ENCODE measurements at places on chromosomes 1 and 21.

GRCh38 chr1:147781056-147781471, 20.7 kb upstream of the GJA5 start:
- no peak for DNase-seq

DNA sequence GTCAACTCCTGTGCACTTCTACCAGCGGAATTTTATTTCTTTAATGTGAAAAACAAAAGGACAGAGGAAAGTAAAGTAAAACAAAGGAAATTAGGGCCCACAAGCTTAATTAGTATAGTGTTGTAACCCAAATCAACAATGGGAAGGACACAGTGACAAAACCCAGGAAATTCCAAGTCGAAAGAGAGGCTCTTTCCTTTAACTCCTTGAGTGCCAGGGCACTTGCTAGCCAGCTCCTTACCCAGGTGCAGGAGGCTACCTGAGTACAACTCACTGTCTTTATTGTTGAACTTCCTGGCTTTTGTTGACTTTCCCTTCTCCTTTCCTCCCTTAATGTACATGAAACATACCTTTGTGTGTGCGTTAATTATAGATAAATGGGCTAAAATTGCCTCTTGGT, 55.0 kb downstream of the PEX14 start:
- no peak for DNase-seq

DNA sequence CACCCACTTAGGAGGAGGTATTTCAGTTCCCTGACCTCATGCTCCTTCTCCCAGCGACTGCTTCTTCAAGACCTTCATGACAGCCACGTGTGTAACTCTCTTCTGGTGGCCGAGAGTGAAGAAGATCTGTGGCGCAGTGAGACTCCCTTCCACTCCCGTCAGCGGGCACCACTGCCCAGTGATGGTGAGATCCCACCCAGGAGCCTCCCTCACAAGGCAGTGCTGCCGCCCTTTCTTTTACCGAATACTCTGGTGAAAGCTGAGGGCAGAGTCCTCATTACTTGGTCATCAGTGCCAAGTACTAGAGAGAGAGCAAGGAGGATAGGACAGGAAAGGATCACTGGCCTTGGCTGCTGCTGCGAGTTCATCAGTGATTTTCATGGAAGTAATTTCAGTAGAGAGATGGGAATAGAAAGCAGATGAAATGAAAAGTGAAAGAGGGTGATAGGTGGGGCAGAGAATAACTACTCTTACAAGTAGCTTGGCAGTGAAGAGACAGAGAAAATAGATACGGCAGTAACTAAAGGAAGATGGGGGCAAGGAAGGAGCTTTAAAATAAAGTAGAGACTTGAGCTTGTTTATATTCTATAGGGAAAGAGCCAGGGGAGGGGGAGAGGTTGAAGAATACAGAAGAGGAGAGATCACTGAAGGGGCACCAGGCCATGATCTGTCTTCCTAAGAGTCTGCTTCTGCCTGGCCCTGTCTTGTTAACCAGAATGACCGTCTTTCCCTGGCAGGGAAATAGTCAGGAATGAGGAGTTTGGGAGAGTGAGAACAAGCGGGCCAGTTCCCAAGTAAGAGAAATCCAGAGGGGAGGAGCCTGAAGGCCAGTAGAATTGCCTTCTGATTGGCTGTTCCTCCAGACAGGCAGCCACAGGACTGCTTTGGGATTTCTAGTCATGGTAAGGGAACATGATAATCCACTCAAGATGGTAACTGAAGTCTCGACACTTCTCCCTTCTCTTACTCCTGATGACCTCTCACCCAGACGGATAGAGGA, 18.3 kb downstream of the HYI start:
- no peak for DNase-seq

DNA sequence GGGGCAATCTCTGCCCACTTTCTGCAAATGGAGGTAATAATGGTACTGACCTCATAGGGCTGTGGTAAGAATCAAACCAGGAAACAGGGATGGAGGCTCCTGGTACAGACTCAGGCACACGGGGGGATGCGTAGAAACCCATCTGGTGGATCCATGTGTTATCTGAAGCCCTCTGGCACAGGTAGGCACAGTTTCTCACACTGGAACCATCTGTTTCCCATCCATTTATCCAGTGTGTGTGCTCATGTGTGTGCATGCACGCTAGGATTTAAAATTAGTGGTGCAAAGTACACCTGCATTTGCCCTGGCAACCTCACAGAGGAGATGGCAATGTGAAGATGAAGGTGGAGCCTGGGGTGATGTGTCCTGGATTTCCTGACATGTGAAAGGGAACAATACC, 103.3 kb downstream of the RAVER2 start:
- no peak for DNase-seq

DNA sequence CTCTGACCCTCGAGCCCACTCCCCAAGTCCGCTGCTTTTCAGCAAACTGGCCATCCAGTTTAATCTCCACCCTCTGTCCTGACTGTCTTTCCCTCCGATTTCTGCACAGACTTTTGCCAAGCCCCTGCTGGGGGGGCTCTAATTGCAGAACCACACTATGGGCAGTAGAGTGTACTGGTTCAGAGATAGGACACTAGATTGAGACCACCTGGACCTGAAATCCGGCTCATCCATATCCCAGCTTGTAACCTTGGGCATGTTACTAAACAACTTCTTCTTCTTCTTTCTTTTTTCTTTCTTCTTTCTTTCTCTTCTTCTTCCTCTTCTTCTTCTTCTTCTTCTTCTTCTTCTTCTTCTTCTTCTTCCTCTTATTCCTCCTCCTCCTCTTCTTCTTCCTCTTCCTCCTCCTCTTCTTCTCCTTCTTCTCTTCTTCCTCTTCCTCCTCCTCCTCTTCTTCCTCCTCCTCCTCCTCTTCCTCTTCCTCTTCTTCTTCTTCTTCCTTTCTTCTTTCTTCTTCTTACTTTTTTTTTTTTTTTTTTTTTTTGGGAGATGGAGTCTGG, 7.7 kb downstream of the LRRC71 start:
- DNase-seq: no peak

DNA sequence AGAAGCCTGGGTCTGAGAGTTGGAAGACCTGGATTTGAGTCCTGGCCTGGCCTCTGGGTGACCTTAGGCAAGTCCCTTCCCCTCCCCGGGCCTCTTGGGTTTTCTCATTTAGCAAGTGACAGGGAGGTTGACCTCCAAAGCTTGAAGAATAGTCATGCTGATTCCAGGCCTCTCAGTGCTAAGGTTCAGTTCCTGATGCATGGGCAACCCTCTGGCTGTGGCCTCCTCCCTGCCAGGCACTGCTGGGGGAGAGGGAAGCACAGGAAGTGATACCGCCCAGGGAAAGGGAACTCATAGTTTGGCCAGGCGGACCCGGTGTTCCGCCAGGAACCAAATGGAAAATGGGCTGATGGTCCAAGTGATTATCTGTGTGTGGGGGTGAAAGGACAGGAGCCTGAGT, 23.6 kb upstream of the WASF2 start:
- DNase-seq: no peak

DNA sequence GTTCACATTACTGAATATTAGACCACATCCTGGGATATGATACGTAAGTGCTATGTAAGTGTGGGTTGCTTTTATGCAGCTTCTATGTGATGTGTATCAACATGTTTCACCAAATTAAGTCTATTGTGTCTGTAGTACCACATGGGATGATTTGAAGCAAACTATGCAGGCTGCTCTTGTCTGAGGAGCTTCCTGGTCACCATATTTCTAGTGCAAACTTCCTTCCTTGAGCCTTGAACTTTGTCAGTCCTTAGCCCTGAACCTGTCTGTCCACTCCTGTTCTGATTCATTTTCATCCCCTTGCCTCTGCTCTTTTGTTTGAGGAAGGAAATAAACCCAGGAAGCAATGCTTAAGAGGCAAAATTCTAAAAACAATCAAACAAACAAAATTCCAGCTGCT, 117.5 kb upstream of the VANGL1 start:
- no peak for DNase-seq

GRCh38 chr1:48591181-48591580, 119.2 kb upstream of the SPATA6 start:
- DNase-seq: no peak

DNA sequence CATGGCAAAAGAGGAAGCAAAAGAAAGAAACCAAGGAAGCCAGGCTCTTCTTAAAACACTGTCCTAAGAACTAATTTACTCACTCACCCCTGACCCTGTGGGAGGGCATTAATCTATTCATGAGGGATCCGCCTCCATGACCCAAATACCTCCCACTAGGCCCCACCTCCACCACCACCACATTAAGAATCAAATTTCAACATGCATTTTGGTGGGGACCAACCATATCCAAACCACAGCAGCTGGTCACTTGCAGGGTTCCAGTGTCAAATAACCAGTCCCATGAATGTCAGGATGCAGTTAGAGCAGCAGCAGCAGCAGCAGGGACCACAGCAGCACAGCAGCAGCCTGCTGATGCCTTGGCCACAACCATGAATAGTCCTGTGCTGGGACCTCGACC, 83.8 kb downstream of the ZC3H11B start:
- DNase-seq: no peak

DNA sequence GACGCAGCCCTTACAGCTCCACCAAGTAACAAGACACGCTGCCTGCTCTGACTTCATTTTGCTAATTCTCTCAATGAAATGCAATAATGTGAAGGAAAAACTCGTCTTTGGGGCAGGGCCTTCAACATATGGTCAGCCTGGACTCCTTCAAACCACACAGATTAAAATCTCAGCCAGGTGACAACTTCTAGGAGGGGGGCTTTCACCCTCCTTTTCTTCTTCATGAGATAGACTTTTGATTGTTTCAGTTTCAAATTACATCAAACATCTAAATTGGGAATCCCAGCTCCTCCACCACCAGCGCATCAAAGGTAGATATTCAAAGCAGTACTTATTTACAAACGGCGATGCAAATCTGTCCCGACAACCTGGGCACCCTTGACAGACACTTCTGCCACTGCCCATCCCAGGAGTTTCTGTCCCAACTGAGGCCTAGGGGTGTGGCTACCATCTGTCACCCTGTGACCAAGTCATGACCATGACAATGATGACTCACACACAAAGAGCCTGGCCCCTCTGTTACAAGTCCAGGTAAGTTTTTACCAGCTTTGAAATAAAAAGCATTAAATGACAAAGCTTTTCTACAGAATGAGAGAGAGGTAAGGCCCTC, 29.7 kb downstream of the SSBP3 start:
- no peak for DNase-seq

GRCh38 chr1:185108321-185108720, 48.4 kb downstream of the TRMT1L start:
- no peak for DNase-seq

DNA sequence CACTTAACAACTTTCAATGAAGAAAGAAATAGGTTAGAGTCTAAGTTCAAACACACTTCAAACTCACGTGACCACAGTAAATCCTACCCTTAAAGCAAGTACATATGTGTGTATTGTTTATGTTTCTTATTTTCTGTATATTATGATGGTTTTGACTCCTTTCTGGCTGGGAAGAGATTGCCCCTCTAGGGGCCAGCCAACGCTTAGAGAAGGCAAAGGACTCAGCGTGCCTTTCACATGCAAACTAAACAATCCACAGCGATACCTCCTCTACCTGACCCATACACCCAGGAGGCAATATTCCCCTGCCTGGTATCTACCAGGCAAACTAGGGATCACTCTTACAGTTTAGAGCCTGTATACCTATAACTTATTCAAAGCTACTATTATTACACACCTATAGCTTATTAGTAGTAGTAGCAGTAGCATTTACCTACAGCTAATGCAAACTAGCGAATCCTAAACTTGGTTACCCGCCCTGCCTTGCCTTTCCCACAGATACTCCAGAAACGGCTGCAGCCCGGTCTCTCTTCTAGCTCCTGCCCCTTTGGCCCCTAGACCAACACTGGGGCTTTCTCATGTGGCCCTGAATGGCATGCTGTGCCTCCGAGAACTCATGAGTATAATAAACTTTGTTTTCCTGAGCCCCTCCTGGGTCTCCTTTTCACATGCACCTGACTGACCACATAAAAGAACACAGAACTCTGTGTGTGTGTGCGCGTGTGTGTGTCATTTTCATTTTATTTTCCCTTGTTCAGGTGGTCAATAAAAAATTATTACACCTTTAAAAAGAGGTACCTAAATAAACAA, 14.0 kb downstream of the NRIP1 start:
- DNase-seq: no peak

DNA sequence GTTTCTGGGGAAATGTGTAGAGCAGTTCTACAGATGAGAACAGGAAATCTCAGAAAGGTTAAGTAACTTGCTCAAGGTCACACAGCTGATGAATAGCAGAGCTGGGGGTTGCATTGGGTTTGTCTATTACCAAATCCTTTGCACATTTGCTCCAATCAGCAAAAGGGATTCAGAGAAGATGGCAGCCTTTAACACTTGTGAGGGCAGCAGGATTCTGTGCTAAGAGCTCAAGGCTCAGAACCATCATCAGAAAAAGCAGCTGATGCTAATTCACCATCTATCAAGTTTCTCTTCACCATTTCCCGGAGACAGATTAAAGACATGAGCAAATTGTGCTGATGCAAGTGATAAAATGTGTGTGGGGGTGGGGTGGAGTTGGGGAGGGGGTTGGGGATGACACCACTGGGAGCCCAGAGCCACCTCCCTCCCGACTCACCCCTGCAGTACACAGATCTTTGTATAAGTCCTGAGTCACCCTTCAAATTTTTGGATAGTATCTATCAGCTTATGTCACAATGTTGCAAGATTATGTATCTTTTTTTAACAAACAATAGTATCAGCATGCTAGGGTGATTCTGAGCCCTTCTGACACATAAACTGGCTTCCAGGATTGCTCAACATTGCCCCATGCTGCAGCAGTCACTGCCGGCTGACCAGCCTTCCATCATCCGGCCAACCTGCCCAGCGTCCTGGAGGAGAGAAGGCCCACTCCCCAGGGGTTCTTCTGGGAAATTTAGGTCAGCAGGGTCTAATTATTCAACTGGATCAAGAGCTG, 2.8 kb upstream of the SPSB1 start:
- no peak for DNase-seq
